Stimulated activated CD8-positive, alpha-beta memory T cell treated with anti-CD3 and anti-CD28 coated beads, Interleukin-4, amount 100 ng/mL, for 24 hours (primary cell): ENCODE measurements at places on chromosomes 12 and 14.

DNA sequence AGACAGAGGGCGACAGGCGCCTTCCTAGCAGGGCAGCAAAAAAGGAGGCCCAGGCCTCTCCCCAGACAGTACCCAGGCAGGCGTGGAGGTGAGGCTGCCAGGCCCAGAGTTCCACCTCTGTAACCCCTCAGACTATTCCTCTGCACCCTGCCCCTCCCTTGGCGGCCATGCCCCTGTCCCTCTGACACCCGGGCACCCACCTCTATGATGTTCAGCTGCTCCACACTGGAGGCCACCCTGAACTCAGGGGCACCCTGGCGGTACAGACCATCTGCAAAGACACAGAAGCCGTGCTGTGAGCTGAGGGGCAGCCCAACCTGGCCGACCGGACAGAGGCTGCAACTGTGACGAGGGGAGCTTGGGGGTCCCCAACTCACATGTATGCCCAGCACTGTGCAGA, 20.1 kb downstream of the ARL6IP4 start:
- DNase-seq: no peak

GRCh38 chr12:130179621-130180020, 17.4 kb downstream of the FZD10 start:
- DNase-seq: no peak

DNA sequence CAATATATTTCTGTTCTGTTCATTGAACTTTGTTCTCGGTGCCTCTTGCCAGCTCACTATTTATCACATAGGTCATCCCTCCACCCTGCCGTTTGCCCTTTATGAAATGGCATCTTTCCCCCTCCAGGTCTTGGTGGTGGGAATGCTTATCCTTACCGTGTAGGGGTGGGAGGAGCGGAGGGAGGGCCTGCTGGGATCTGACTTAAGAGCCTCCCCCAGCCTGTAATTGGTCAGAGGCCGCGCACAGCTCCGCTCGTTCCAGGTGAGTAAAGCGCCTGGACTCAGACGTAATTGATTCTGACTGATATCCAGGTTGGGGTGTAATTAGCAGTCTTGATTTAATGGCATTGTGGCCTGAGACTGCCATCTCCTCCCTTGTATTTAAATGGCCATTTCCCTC, 185.3 kb downstream of the TSPAN9 start:
- DNase-seq: no peak

GRCh38 chr12:28709986-28710685, 438.9 kb upstream of the FAR2 start:
- DNase-seq: no peak

- DNase-seq: no peak
These were observed 22.8 kb upstream of the MMP17 start for GRCh38 chr12:131805421-131805820.

- DNase-seq: no peak
These were observed 3.6 kb upstream of the MDGA2 start for GRCh38 chr14:47678993-47679392.
